Body of pancreas (tissue), 4 donors: ENCODE measurements at places on chromosomes 6 and 20. TPM values are rescaled to one million over a fixed set of nuclear protein-coding genes. Genes with fewer than 3 reads are reported as not detected.
A peak's percentile ranks its signal among the peaks of the same experiment; 100 is the strongest.

DNA sequence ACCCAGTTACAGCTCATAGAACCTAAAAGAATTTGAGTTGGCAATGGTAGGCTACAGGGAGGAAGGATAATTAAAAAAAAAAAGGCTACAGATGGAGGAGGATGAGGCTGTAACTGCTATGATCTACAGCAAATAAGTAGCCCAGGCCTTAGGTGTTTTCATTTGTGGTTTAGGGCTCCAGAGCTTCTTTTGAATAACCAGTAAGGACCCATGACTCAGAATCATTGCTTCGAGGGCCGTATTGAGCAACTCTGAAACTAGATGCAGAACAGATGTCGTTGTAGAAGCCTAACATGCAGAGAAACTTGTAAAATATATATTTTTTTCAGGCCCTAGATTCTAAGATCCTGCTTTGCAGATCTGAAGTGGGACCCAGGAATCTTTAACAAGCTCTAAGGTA is 19.0 kb upstream of the ASIP start:
- H3K27me3 ChIP-seq, result no peaks in the 10 kb centered on the region
- peak; percentile 8 for DNase-seq
- no peak overlapping the region for H3K27ac ChIP-seq

Gene SEMG1
- total RNA-seq, result not detected

- no peaks in the 10 kb centered on the region for H3K36me3 ChIP-seq
- no peaks in the 10 kb centered on the region for H3K27me3 ChIP-seq
- no peak for DNase-seq
- no peak overlapping the region for H3K27ac ChIP-seq
- H3K4me1 ChIP-seq, result no peaks in the 10 kb centered on the region
Measured at GRCh38 chr6:31920811-31921210, 6.7 kb upstream of the C2 start.

DNA sequence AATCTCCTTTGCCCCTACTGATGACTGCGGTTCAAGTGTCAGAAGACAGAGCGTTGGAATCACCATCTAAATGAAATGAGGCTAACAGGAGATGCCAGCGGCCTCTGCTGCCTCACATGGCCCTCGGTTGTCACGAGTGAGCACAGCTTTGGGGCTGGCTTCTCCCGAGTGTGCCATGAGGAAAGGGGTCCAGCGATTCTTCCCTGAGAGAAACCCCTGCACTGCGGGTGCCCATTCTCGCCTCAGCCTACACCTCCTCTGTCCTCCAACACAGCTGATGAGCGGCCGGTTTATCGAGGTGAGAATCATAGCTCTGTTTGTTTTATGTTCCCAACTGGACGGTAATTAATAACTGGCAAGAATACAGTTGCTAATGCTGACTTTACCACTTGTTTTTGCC is 144.7 kb upstream of the RPS6KA2 start:
- no peaks in the 10 kb centered on the region for H3K27me3 ChIP-seq
- H3K4me3 ChIP-seq, result no peak overlapping the region
- no peak for DNase-seq
- no peak overlapping the region for H3K27ac ChIP-seq
- H3K4me1 ChIP-seq, result no peaks in the 10 kb centered on the region

Gene BMP2
- total RNA-seq, result 14.8 TPM

DNA sequence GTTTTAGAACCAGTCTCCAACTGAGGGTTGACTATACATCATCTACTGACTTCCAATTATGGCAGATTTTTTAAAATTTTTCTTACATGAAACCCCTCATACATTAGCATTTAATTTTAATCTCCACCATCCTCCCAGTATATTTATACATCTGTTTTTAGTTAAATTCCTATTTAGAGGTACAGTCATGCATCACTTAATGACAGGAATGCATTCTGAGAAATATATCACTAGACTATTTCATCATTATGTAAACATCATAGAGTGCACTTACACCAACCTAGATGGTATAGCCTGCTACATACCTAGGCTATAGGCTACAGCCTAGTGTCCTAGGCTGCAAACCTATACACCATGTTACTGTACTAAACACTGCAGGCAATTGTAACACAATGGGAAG is 316.7 kb upstream of the MARCKS start:
- H3K27ac ChIP-seq, result no peak overlapping the region
- H3K4me1 ChIP-seq, result no peaks in the 10 kb centered on the region
- H3K4me3 ChIP-seq, result no peak overlapping the region
- no peaks in the 10 kb centered on the region for H3K27me3 ChIP-seq
- no peaks in the 10 kb centered on the region for H3K36me3 ChIP-seq
- no peak for DNase-seq
